ENCODE measurements at places on chromosomes 5 and 9.

GRCh38 chr5:149583394-149583793, 2.1 kb downstream of the ARHGEF37 start:
- DNase-seq = no peak

DNA sequence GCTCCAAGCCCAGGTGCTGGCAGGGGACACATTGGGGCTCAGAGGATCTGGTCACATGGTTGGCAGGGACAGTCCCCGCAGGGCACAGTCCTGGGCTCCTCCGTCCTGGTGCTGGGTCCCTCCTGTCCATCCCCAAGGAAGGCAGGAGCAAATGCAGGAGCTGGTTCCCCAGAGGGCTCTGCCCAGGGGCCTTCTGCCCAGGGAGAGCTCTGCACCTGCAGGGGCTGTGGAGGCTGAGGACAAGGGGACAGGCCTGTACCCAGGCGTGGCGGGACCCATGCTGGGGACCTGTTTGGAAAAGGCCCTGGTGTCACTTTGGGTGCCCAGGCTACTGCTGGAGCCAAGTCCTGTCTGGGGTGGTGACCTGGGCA, 7.2 kb downstream of the SPATA31E1 start:
- DNase-seq = no peak

DNA sequence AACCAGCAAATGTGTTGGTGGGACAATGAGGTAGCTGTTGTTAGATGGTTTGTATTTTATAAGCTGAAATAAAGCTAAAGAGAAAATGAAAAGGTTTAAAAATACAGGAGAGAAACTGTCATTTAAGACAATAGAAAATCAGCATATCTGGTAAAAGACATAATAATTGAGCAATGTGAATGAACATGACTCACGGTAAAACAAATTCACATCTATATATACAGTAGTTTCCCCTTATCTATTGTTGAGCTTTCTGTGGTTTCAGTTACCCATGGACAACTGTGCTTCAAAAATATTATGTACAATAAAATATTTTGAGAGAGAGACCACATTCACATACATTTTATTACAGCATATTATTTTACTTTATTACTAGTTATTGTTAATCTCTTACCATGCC, 1649.8 kb downstream of the EFNA5 start:
- DNase-seq = no peak

DNA sequence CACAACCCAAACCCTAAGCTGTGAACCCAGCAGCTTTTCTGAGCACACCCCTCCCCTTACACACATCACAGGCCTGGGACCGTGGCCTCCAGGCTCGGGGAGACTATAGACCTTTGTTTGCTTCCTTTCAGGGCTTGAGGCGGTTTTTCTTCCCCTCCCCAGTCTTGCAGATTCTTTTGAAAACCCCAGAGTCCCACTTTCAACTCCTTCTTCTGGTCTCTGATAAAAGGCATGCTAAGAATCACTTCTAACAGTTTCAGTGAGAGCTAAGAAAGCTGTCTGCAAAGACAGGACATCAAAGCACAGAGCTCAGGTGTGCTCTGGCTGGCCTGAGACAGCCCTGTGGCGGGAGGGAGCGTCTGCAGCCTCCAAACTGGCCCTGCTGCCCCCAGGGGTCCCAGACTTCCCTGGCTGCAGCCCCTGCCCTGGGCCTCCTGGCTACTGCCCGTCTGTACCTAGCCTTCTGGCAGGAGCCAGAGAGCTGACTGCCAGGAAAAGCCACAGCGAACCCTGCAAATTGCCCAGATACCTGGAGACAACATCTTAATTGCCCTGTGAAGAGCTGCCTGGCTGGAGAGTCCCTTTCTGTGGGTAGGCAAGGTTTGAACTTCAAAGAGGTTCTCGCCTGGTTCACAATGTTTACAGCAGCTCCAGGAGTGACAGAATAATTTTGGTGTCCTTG, 138.9 kb downstream of the GADD45G start:
- DNase-seq = peak; percentile 18

- DNase-seq = no peak
Measured at GRCh38 chr5:425714-426113, 17.3 kb upstream of the EXOC3 start.

DNA sequence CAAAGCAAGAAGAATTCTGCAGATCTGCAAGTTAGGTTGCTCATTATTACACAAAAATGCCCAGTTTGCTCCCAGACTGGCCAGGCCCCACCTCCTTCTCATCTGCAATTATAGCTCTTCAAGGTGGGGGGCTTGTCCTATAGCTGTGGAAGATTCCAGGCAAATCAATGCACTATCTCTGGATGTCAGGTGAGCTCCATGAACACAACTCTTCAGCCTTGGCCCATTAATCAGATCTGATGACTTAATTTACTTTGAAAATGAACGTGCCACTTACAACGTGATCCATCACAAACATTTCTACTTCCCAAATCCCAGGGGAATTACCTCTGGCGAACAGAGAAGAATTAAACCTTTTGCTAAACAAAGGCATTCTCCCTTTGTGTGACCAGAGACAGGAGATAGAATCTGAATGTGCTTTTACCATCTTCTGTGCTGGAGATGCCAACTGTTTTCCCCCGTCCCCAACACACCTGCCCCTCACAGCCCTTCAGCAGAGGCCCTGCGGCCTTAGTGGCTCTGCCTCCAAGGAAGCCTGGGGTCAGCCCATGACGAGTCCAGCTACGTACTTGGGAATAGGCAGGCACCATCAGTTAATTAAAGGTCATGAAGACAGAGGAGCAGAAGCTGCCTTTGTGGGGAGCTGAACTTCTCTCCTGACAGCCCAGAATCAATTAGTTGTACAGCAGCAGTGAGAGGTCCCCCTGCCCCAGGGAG, 60.5 kb downstream of the SNX18 start:
- DNase-seq = no peak

DNA sequence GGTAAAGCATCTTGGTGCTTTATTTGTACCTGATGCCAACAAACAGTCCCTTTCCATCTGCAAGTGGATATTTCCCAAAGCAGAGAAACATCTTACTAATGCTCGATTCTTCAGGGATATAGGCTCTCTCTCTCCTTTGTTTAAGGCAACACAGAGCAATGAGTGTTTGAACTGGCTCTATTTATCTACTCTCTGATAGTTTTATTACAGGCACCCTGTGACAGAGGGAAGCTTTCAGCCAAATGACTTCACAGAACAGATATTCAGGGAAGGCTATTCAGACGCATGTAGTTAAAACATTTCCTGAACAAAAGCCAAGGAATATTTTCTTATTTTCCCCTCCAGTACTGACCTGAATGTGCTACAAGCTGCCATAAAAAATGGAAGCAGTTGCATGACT, 141.8 kb downstream of the YIPF5 start:
- DNase-seq = no peak

GRCh38 chr9:72581694-72582093, 60.3 kb downstream of the TMC1 start:
- DNase-seq = no peak

GRCh38 chr9:111316796-111317195, 13.2 kb downstream of the OR2K2 start:
- no peak for DNase-seq
